ENCODE measurements at places on chromosomes 2 and 18.
A peak's percentile ranks its signal among the peaks of the same experiment; 100 is the strongest.

- no peak for DNase-seq
Observed at GRCh38 chr2:173124441-173124840, 48.8 kb downstream of the MAP3K20 start.

DNA sequence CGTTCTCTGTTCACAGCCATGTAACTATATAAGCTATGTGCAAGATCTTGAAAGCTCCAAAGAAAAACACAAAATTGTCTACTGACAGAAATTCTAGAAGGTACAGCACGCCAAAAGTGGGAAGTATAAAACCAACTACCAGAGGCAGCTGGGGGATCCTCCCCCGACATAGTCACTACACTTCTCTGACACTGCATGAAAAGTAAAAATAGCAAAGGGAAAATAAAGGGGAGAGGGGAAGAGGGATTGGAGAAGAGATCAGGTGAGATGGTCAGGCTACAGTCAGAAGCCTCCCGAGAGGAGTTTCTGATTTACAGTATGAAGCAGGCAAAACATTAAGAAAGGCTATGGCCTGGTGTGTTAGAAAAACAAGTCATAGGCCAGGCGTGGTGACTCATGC lies 39.8 kb upstream of the PCBP1 start:
- DNase-seq, result no peak

DNA sequence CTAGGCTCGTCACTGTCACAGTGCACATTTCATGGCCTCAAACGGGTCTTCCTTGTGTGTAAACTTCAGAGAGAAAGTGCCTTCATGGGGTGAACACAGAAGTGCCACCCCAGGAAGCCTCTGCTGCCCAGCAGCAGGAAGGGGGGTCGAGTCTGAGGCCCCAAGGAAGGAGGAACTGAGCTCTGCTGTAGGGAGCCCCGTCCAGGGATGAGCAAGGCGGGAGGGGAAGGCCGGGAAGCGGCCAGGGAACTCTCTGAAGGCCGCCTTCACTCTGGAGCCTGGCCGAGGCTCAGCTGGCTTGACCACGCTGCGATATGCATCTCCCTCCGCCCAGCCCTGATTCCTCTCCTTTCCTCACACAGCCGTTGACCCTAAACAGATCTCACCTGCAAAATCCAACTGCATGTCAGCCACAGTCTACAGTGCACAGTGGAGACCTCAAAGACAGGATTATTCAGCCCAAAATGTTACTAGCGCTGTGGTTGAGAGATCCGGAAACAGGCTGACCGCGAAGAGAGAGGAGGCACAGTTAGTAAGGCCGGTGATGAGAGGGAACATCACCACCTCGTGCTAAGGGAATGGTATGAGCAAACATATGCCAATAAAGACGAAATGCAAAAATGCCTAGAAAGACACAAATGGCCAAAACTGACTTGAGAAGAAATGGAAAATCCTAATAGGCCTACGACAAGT lies 34.2 kb upstream of the CTDP1 start:
- no peak for DNase-seq

GRCh38 chr2:96687266-96687665 lies 44.7 kb downstream of the FER1L5 start:
- DNase-seq, result no peak

- no peak for DNase-seq
Observed at GRCh38 chr2:37453027-37453426, 108.6 kb downstream of the QPCT start.

DNA sequence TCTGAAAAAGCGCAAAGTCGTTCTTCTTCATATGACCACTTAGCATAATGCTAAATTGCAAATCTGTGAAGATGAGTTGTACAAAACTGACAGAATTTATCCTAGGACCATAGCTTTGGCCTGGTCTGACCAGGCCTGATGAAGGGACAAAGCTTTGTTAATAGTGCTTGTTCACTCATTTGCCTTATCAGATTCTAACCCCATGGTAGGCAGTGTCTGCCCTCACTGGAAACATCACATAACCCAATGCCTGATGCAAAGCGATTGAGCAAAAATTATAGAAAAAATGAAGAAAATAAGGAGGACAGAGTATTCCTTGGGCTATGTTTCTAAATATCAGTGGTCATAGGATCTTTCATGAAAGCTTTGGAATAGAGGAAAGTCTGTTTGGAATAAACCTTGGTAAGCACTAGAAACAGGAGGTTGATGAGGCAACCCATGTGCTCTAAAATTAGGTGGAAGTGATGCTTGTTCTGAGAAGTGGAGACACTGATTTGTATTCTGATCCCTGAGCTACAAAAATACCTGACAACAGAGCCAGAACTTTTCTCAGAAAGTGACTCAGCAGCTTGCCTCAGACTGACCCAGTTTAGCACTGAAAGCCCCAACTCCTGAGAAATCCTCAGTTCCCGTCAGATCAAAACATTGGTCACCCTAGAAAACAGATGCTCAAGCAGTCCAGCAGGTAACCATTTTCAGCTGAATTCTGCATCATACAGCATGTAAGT lies 131.4 kb upstream of the MAPRE2 start:
- no peak for DNase-seq

GRCh38 chr2:126888046-126888445 lies 10.6 kb upstream of the TEX51 start:
- no peak for DNase-seq

- DNase-seq, result no peak
Observed at GRCh38 chr2:47083005-47083404, 72.1 kb downstream of the STPG4 start.

- no peak for DNase-seq
Observed at GRCh38 chr2:53314718-53315117, 452.9 kb upstream of the CHAC2 start.

- DNase-seq, result no peak
Observed at GRCh38 chr2:11343650-11344341, 640 bp downstream of the ROCK2 start.

DNA sequence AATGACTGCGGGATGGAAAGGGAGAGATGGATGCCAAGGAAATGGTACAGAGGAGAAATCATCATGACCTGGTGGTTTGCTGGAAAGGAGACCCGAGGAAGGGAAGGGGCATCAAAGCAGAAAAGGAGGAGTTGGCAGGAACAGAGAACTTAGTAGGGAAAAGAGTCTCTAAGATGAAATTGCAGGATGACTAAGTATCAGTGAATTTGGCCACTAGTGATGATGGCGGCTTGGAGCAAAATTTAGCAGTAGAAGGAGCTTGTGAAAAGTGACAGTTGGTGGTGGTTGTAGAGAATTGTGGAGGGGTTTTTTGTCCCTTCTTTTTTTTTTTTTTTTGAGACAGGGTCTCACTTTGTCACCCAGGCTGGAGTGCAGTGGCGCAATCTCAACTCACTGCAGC lies 10.1 kb downstream of the METAP1D start:
- no peak for DNase-seq

DNA sequence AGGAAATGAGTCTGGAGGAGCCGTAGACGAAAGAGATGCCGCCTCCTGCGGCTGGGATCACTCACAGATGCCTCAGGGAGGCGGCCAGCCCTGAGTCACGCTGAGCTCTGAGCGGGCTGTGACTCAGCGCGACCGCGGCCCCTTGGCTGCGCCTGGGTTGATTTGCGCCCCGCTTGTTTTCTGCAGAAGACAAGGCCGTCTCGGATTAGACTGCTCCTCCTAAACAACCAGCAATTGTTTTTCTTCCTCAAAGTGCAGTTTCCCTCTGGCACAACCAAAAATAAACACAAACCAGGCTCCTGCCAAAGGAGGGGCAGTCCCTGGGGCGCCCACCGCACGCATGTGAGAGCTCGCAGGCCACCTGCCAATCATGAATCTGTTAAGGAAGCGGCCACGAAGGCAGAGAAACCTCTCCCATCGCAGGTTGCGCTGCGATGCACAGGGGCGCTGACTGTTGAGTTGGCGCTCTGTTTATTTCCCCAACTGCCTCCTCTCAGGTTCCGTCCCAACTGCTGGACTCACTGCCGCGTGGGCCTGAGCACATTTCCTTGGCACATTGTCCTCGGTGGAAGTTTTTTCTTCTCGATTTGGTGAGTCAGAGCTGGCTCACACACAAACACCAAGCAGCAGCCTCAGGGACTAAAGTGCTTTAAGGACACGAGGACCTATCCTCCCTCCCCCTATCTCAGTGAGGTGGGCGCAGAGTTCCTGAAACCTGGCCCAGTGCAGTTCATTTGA lies 85.2 kb upstream of the NDUFV2 start:
- DNase-seq, result peak; percentile 9

GRCh38 chr2:75100011-75100800 lies 99.1 kb downstream of the TACR1 start:
- no peak for DNase-seq

- DNase-seq, result no peak
Observed at GRCh38 chr2:61759718-61760117, 94.1 kb downstream of the FAM161A start.

DNA sequence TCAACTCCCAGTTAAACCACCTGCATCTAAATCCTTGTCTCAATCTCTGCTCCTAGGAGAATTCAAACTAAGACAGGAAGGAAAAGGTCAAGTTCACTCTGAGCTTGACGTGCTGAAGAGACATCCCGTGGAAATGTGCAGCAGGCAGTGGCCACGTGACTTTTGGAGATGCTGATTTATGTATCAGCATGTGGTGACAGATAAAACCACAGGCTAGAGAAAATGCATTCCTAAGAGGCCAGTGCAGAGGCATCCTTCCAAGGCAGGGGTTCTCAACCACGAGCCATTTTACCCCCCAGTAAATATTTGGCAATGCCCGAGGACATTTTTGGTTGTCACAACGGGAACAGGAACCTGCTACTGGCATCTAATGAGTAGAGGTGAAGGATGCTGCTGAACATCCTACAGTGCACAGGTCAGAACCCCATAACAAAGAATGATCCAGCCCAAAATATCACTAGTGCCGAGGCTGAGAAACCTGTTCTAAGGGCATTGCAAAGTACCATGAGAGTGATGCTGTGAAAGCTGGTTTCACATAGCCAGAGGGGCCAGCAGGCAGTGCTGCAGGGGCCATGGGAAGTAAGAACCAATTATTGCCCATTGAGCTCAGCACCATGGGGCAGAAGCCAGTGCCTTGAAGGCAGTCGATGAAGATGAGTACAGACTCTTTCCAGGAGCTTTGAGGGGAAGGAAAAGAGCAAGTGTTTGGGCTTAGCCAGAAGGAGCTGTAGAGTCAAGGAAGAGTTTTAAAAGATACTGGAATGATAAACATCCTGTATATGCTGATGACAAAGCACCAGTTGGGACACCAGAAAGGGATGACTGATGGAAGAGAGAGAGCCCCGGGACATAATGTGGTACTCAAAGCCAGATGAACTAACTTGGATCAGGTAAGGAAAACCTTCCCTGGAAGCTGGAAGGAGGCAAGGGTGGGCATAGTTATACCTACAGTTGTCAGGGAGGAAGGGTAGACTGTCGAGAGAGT lies 174.6 kb downstream of the HAUS1 start:
- no peak for DNase-seq

DNA sequence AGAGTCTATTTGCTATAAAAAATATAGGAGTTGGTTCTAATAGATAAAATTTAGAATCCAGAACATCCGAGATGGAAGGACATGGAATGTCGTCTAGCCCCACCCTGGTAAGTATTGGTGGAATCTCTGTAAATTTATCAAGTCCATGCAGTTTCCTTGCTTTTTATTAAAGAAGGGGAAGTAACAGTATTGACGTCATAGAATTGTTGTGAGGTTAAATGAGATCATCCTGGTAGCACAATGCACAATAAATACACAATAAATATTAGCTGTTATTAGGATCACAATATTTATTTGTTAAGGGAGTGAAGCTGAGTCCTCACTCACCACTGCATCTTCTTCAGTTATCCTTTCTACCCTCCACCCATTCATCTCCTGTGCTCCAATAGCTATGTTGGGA lies 16.7 kb upstream of the TMEM177 start:
- DNase-seq, result no peak

- no peak for DNase-seq
Observed at GRCh38 chr2:232385660-232386489, 7.3 kb downstream of the ALPP start.

GRCh38 chr2:103172821-103173220 lies 411.0 kb downstream of the TMEM182 start:
- no peak for DNase-seq

DNA sequence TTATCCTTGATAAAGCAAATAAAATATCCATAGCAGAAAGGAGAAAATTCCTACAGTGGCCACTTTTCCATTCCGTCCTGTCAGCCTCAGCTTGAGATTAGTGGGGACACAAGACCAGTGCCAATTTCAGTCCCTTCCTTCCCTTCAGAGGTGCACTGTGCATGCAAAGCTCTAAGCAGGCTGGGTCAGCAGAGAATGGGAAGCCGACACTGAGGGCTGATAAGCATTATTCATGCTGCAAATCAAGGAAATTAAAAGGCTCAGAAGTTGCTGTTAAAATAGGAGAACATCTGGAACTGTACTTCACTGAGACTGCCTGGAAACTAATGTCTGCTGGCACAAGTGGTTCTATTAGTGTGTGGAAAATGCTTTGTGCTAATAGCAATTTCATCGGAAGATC lies 534.3 kb downstream of the ADCYAP1 start:
- DNase-seq, result no peak

- DNase-seq, result no peak
Observed at GRCh38 chr2:28630341-28630740, 121.3 kb upstream of the PPP1CB start.

Measured in hippocampal formation (tissue), 2 donors.